Karpas-422 (cell line): ENCODE measurements at places on chromosomes 1 and 21. TPM values are rescaled to one million over a fixed set of nuclear protein-coding genes. Genes with fewer than 3 reads are reported as not detected.
A peak's percentile ranks its signal among the peaks of the same experiment; 100 is the strongest.

Gene BEND5
- not detected in 2 replicates for total RNA-seq

Gene RHD
- 0.26 TPM in 1 of 2 replicates, not detected in the other for total RNA-seq

Gene RUNX3
- 35.2 and 36.6 TPM in 2 replicates for total RNA-seq

- no peaks in the 10 kb centered on the region for H3K27me3 ChIP-seq
- H3K4me3 ChIP-seq = no peak overlapping the region
- H3K27ac ChIP-seq = no peak overlapping the region
- no peaks in the 10 kb centered on the region for H3K36me3 ChIP-seq
These were observed 98.9 kb downstream of the LYST start for GRCh38 chr1:235767795-235768194.

GRCh38 chr1:230797942-230798365 is 50.8 kb downstream of the CAPN9 start:
- H3K27me3 ChIP-seq = no peaks in the 10 kb centered on the region
- H3K4me3 ChIP-seq = no peak overlapping the region
- H3K36me3 ChIP-seq = no peaks in the 10 kb centered on the region
- no peak overlapping the region for H3K27ac ChIP-seq
- peak; percentile 51 for DNase-seq
- no peaks in the 10 kb centered on the region for H3K4me1 ChIP-seq
